ENCODE measurements at places on chromosomes 12 and 14. TPM values are rescaled to one million over a fixed set of nuclear protein-coding genes. Genes with fewer than 3 reads are reported as not detected.

Gene GPR65
- 0.15 TPM for polyA plus RNA-seq

Gene ACSS3
- 8.6 TPM for polyA plus RNA-seq

Gene A2ML1
- 0.07 TPM for polyA plus RNA-seq

Gene CCDC175
- polyA plus RNA-seq: not detected

Gene VWF
- polyA plus RNA-seq: 215 TPM

Gene RTL1
- not detected for polyA plus RNA-seq

Gene NOVA1
- 3.0 TPM for polyA plus RNA-seq
